ENCODE measurements at places on chromosomes 5 and 9.

- no peak for DNase-seq
Observed at GRCh38 chr9:132739710-132740310, 69.5 kb downstream of the GTF3C4 start.

GRCh38 chr9:129381481-129381957 is 203.5 kb upstream of the IER5L start:
- DNase-seq, result no peak

DNA sequence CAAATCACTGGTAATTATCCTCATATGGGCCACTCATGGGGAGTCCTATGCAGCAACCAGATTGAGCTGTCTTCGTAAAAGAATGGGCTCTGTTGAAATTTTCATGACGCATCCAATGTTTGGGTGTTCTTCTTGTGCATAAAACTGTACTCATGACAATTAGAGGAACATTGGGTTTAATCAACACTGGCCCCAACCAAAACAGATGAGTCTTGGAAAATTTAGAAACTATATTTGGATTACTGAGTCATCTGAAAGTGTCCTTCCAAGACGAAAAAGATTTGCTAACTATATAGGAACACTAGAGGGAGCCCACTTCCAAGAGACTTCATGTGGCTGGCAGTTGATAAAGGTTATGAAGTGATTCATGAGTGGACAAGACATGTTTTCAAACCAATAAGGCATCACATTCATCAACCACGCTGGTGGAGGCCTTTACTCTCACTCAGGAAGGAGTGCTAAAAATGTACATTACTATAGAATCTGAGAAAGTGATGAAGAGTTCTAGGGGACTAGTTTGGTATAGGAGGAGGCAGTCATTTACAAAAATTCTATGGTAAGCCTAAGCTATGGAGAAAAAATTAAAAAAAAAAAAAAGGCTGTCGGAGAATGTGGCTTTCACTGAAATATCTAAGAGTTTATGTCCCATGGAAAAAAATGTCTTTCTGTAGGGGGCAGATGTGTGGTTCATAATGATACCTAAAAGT is 313.5 kb downstream of the PRDM9 start:
- DNase-seq, result peak; percentile 63

GRCh38 chr9:90808890-90809685 is 7.5 kb downstream of the SYK start:
- DNase-seq, result no peak

DNA sequence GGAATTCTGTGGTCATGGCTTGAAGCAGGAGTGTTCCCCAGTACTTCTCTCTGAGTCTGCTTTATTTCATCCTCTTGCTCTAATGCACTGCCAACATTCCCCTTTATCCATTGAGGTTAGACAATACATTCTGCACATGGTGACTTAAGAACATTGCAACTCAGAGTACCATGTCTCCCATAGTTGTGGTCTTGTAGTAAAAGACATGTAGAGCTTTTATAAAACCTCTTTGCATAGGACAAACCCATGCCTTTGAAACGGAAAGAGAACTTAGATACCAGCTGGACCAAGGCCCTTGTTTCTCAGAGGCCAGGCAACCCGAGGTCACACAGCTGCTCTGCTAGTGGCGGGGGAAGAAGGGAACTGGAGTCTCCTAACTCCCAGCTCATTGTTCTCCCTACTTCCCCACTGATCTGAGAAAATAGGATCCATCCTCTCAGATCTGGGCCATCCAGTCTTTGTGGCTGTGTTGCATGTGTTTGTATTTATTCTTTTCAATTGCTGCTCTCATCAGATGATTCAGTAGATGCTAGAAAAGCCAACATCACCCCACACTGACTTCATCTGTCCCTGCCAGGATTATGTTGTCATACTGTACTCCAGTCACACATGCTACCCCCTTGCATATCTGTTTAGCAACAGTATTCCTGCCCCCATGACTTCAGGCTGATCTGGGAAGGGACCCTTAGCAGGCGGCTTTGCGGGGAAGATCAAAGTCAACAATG is 236.9 kb downstream of the SAXO1 start:
- DNase-seq, result no peak

DNA sequence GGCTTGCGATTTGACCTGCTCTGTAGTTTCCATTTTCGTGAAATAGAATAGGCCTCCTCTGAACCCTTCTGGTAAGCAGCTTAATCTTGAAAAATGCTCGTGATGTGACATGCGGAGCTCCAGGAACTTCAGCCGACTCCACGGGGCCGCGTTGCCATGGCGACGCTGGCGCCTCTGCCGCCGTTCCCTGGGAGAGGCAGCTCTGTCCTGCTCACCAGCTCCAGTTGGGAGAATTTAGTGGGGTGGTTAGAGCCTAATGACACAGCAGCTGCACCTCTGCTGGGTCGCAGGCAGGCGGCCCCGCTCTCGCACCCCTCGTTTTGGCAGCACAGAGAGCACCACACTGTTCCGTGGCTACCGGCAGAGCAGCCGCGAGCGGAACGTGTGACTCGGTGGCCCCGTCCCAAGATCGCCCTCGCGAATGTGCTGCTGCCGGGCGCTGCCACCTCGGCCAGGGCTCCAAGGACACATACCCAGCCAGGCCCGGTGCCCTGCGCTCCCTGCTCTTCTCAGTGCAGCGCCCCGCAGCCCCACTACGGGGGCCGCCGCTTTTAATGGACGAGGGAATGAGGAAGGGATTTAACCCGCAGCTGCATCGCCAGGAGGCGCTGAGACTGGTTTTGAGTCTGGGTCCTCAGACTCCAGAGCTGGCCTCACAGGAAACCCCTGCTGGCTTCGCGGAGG is 131.2 kb upstream of the LMX1B start:
- no peak for DNase-seq

GRCh38 chr5:173868096-173868880 is 19.9 kb upstream of the CPEB4 start:
- no peak for DNase-seq

DNA sequence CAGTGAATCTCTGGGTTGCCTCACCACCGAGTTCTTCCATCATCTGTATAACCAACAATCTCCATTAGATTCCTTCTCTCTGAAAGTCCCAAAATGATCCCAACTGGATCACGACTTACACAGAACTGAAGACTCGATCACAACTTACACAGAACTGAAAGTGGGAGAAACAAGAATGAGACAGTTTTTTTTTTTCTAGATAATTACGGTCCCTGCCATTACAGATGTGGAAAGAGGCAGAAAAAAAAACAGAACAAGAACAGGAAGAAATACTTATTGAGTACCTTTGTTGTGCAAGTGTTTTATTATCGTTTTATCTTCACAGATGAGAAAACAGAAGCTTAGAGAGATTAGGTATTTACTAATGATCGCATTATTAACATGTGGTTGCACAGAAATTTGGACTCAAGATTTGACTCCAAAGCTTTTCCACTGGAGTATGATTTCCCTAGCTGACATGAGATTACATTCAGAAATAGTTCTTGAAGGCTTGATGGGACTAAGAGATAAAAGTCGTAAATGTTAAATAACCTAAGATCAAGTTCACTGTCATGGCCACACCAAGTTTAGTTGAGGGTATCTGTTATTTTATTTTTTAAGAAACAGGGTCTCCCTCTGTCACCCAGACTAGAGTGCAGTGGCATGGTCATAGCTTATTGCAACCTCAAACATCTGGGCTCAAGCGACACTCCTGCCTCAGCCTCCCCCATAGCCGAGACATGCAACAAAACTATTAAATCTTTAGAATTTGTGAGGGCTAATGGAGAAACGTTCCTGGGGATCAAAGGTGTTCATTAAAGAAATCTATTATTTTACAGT is 8.9 kb downstream of the PLK2 start:
- DNase-seq, result no peak

- DNase-seq, result no peak
Observed at GRCh38 chr5:149674686-149675085, 55.4 kb upstream of the PPARGC1B start.

- no peak for DNase-seq
Observed at GRCh38 chr5:114953565-114953964, 216.1 kb downstream of the TRIM36 start.

DNA sequence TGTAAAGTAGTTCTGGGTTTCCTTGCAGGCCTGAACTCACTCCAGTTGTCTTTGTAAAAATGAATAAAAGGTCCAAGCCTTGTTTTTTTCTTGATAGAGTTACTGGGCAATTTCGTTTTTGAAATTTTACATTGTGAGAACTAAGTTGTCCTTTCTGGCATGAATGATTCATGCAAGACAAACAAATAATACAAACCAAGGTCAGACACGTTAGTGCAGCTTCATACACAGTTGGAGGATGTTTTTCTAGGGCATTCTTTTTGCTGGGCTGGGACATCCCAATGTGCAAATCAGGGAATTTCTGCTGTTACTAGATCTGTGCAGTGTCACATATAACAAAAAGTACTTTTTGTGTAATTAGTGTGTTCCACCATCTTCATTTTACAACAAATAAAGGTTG is 96.0 kb downstream of the MEGF10 start:
- DNase-seq, result peak; percentile 39

DNA sequence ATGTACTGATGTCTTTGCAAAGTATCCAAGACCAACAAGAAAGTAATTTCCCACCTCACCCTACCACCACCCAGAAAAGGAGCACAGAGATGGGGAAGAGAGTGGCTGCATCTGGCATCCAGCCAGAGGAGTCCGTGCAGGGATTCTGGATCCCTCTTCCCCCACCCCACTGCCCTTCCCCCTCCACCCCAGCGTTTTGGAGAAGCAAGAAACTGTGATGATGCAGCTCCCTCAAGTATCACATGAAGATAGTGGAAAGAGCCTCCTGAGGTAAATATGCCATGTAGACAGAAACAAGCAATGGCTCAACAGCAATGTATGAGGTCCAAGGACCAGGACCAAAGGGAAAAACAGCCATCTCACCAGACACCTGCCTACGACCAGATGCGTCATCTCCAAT is 153.8 kb downstream of the DEPDC1B start:
- no peak for DNase-seq

DNA sequence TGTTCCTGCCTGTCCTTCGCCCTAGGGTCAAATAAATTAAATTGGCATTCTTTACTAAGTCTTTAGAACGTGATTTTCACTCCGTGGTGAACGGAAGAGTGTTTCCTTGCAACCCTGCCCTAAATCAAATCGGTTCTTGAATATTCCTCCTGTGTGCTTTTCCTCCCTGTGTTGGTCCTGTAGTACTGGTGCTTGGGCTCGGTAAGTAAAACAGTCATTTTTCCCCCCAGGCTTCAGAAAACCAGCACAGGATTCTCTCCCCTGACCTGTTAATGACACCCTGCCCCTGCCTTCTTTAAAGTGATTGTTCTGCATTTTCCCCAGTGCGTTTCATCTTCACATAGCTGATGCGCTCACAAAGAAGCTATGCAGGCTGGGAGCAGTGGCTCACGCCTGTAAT is 96.0 kb downstream of the AK8 start:
- DNase-seq, result no peak

DNA sequence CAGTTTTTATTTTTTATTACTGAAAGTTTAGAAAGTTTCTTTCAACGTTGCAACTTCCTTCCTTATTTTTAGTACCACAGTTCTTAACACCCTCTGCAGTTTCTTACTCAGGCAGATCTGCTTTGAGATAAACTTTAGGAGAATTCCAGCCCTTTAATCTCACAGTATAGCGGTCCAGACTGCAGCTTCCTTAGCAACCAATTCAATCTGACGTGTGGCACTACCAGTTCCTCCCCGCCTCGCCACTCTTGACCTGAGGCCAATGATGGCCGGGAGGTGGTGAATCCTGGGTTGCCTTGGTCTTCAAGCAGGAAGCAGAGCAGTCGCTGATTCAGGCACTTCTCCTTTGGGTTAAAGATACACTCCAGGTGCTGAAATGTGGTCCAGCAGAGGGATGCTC is 334.3 kb upstream of the TRPC7 start:
- no peak for DNase-seq

DNA sequence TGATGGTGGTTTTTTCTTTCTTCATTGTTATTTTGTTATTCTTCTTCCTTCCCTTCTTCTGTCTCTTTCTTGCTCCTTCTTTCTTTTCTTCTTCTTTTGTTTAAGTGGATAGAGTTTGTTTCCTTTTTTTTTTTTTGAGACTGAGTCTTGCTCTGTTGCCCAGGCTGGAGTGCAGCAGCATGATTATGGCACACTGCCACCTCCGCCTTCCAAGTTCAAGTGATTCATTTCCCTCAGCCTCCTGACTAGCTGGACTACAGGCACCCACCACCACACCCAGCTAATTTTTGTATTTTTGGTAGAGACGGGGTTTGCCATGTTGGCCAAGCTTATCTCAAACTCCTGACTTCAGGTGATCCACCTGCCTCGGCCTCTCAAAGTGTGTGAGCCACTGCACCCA is 40.3 kb downstream of the JAK2 start:
- peak; percentile 16 for DNase-seq

- DNase-seq, result no peak
Observed at GRCh38 chr9:9881692-9882091, 731.1 kb downstream of the PTPRD start.

- DNase-seq, result no peak
Observed at GRCh38 chr5:139062910-139063663, 135.1 kb downstream of the SIL1 start.

- peak; percentile 5 for DNase-seq
Observed at GRCh38 chr5:134146651-134147518, 29.9 kb downstream of the SKP1 start.

DNA sequence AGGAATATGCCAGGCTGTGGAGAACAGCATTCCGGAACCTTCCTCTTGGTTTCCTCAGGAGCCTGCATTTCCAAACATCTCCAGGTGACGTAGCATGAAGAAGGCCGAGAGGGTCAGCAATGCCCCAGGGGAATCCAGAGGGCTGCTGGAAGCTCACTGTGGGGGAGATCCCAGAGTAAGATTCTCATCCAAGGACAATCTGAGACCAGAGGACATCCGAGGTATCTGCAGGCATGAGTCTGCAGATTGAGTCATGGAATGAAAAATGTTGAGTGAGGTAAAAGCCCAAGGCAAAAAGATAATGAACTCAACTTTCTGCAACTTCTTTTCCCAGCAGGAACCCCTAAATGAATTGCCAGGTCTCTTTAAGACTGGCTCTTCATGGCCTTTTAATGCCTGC is 73.5 kb downstream of the KIF4B start:
- DNase-seq, result peak; percentile 17

DNA sequence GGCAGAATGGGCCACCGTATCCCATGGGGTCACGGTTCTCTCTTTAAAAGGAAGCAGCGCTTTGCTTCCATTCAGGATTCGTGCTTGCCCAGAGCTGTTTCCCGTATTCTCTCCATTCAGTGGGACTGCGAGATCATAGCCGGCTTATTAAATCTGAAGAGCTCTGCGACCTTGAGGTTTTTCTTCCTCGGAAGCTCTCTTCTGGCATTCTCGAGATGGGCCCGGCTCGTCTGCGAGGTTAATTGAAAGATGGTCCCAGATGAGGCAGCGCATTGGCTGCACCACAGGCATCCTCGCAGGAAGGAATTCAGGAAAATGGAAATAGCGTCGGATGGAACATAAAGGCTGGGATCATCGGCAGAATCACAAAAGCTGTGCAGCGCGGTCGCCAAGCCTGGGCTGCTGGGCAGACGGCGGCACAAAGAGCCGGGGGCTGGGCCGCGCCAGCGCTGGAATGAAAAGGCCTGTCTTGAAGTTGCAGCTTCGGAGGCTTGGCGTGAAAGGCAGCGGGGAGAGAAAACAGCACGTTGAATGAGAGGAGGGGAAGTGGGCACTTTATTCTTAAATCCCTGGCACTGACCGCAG is 236.2 kb downstream of the IRX2 start:
- no peak for DNase-seq

Measured in HCEC 1CT (cell line).